ENCODE measurements at places on chromosomes 7 and 10. TPM values are rescaled to one million over a fixed set of nuclear protein-coding genes. Genes with fewer than 3 reads are reported as not detected.

LIPK gene
- not detected for total RNA-seq

TSPAN12 gene
- 0.34 TPM for total RNA-seq

CALHM3 gene
- total RNA-seq: 0.35 TPM

HHEX gene
- total RNA-seq: 13.9 TPM

ADCK2 gene
- 20.7 TPM for total RNA-seq

TMEM236 gene
- 0.03 TPM for total RNA-seq

AP1S1 gene
- 161 TPM for total RNA-seq

ENKUR gene
- 0.19 TPM for total RNA-seq

NRG3 gene
- not detected for total RNA-seq

RRP12 gene
- 57.4 TPM for total RNA-seq

FBXO24 gene
- 0.35 TPM for total RNA-seq
